Fibroblast of skin of back (primary cell): ENCODE measurements at places on chromosomes 1 and 21.

- no peak for DNase-seq
Measured at GRCh38 chr1:205794011-205794730, 18.8 kb downstream of the SLC41A1 start.

DNA sequence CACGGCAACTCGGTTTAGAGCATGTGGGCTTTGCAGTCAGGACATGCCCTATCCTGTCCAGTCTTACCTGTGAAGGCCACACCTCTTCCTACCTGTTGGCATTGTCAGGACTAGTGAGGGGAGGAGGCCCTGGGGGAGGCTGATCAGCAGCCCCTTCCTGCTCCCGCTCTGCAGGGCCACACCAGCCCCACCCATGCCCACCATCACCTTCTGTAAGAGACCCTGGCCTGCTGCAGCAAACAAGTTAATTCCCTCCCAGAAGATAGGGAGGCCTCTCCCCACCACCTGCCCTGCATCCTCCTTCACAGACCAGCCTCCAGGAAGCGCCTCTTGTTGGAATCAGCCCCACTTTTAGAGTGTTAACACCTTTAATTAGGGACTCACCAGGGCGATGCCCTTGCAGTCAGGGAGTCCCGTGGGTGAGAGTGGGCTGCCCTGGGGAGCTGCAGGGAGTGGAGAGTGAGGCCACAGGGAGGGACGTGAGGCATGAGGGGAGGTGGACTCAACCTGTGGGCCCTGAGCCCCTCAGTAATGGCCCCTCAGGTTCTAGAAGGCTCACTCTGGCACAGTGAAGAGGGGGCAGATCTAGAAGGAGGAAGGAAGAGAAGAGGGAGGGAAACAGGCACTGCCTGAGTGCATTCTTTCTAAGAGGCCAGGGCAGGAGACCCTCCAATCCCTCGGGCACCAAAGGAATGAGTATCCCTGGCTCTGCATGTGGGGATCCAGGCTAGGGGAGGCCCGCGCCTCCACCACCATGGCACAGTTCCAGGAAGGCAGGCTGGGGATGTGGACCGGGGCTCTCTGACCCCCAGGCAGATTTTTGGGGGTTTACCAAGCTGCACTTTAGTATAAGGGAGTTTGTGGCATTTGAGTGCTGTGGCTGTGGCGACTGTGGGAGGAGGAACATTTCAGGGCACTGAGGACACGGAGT is 8.2 kb downstream of the UMODL1 start:
- DNase-seq: no peak

DNA sequence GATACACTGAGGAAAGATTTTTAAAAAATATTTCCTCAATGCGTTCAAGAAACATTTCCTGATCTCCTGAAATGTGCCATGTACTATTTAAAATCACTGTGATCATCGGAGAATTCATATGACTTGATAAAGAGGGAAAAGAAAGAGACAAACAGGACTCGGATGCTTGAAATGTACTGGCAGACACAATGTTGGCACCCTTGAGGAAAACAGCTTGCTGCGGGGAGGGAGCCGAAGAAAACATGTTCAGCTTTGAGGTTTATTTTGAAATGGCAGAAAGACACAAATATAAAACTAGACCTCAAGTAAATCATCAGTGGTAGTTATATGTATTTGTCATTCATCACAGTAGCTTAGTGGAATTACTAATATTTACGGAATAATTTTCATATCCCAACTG is 100.9 kb upstream of the BRINP3 start:
- no peak for DNase-seq

DNA sequence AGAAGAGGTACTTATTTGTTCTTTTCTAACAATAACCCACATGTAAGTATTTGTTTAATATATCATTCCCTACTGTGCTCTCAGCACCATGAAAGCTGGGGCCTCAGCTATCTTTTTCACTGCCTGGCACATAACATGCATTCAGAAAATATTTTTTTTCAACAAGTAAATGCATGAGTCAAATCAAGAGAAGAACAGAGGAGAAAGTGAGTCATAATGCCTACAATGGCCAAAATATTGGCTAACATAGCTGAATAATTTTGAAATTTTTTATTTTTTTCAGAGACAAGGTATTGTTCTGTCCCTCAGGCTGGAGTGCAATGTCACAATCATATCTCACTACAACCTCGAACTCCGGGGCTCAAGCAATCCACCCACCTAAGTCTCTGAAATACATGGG is 252.2 kb upstream of the ADAMTS5 start:
- peak; percentile 80 for DNase-seq

DNA sequence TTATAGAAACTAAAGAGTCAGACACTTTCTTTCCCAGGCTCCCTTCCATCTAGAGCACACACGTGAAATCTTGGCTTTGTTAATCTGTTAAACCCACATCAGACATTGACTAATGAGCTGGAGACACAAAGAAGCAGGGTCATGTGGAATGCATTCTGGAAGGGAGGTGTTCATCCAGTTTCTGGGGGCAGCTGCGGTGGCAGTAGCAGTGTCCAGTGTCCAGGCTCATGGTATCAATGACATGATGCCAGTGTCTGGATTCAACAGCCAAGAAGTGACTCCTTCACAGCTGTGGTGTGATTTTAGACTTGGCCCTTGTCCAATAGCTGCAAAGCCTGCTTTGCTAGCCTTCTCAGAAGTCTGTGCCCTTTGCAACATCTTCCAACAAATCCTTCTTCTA is 95.2 kb downstream of the NTPCR start:
- DNase-seq: no peak

GRCh38 chr1:42682739-42683531 is 717 bp downstream of the YBX1 start:
- peak; percentile 64 for DNase-seq

DNA sequence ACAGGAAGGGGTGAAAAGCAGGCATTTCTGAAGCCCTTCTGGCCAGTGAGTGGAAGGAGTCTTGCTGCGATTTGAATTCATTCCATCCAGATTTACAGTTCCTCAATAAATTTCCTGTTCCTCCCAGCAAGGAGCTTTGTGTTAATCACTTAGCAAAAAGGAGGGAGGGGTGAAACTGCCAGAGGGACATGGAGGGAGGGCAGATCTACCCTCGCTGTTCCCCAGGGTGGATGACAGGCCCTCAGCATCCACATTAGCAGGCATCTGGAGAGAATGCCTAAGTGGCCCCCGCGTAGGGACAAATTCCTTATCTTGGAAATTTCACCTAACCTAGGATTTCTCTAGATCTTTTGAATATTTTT is 1.2 kb downstream of the ETV3 start:
- peak; percentile 57 for DNase-seq

GRCh38 chr1:118963456-118964430 is 24.4 kb downstream of the TBX15 start:
- DNase-seq: peak; percentile 96

DNA sequence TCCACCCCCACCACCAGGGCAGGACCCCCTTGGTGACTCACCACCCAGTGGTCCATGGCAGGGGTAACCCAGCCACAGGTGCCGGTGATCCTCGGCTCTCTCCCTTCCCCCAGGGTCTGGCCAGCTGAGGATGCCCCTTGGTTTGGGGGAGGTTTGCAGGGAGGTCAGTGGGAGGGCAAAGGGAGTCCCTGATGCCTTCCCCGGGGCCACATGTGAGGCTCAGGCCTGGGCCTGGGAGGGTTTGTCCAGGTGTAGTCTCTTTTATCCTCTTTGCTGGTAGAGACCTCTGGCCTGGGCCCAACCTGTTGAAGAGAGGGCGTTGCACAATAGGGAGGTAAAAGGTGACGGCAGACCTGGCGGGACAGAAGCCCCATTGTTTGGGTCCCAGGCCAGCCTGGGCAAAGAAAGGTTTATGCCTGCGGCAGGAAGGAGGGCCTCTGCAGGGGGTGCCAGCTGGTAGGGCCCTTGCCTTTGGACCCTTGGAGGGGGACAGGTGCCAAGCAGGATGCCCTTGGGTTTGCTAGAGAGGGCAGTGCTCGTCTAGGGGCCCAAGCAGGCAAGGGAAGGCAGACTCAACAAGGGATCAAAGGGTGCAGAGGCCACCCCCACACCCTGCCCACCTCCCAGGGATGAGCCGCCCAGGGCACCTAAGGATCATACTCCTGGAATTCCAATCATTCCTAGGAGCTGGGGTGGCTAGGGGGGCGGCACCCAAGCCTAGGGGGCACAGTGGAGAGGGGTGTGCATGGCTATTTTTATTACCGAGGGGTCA is 760 bp upstream of the TINAGL1 start:
- no peak for DNase-seq
